Stimulated activated CD8-positive, alpha-beta memory T cell treated with anti-CD3 and anti-CD28 coated beads, Interleukin-7, amount 100 ng/mL, for 48 hours (primary cell): ENCODE measurements at places on chromosomes 3 and 15.

DNA sequence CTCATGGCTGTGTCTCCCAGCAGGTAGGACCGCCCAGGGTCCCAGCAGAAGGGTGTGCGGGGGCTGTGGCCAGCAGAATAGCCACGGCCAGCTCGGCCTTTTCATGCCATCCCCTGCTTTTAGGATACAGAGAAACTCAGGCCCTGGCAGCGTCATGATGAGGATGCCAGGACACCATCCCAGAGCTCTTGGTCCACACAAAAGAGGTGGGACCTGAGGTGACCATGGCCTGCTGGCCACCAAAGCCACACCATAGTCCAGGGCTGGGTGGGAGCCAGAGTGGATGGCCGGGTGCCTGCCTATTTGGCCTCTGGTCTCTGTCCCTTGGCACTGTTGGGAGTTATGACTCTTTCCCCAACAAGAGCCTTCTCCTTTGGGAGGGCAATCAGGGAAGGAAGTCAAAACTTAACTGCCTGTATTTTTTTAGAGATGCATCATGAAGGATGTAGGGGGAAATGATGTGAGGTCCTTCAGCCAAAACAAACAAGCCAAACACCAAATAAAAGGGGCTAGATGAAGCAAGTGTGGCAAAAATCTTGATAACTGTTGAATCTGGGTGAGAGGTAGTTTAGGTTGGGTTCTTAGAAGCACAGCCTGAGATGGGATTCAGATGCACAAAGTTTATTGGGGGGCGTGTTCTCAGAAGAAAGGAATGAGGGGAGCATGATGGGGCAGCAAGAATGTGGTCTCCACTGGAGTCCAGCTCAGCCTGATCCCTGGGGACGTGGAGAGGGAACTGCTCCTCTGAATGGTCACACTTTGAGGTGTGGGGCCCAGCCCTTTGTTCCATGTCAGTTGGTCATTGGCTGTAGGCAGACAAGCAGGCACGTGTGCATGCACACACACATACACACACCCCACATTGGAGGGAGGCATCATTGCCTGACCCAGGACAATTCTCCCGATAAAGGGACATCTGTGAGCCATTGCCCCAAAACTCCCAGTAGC, 33.2 kb downstream of the SMAD6 start:
- DNase-seq = no peak

DNA sequence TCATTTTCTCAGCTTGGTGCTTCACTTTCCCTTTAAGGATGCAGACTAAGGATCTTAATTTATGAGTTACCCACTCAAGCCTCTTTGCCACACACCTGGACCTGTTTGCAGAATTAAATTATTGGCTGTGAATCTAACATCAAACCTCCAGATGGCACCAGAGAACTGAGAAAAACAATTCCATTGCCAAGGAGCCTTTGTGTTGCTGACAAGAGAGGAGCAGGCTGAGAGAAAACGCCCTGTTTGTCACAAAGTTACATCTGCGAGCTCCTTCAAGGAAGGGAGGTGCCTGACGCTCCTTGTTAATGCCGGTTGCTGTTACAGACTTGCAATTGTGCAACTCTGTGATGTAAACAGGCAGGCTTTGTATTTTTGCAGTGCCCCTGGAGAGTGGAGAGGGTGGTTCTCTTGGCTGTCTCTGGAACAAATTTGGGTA, 36.3 kb upstream of the TMC3 start:
- DNase-seq = no peak

DNA sequence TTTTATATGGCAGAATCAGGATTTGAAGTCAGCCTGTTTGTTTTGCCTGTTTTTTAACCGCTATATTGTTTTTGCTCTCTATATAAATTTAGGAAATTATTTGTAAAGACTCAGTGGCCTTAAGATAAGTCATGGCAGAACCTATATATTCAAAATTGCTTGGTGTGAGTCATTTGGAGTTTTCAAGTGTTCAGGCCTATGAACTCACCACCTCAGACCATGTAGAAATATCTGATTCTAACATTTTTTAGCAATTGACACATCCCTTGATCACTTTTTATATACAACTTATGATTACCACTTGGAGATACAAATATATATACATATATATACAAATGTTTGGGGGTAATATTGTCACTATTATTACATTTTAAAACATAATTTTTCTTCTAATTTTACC, 95.7 kb downstream of the VGLL3 start:
- DNase-seq = no peak

GRCh38 chr15:71089801-71090200, 25.5 kb upstream of the THSD4 start:
- no peak for DNase-seq

- DNase-seq = peak; percentile 87
These were observed 2.0 kb upstream of the BHLHE40 start for GRCh38 chr3:4977001-4977852.

DNA sequence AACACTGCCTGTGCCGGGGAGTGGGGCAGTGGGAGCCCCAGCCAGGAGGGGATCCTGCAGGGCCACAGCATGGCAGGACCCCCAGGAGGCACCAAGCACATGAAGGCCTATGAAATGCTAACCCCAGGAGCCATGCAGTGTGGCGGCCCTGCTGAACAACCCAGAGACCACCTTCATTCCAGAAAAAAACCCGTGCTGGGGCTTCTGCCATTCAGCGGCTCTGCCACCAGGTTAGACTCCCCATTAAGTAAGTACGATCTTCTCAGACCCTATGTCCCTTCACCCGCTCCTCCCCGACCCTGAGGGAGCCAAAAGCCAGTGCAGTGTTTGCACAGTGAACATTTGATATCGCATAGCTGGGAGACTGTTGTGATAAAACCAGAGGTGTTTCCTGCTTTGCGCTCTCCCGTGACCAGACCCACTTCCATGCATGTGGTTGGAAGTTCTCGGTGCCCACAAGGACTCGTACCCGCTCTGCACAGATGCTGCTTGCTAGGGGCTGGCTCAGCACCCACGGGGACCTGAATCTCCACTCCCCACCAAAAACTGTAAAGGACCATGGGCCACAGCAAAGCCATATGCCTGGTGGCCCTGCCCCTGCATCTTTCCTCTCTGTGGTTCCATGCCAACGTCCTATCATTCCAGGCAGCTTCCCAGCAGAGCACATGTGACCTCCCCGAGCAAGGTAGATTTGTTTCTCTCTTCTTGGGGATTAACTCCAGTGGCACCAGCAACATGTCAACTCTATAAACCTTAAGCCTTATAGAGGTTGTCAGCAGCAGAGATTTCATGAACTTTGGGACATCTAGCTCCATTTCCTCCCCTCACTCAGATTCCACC, 5.3 kb downstream of the PLA2G4D start:
- DNase-seq = no peak

DNA sequence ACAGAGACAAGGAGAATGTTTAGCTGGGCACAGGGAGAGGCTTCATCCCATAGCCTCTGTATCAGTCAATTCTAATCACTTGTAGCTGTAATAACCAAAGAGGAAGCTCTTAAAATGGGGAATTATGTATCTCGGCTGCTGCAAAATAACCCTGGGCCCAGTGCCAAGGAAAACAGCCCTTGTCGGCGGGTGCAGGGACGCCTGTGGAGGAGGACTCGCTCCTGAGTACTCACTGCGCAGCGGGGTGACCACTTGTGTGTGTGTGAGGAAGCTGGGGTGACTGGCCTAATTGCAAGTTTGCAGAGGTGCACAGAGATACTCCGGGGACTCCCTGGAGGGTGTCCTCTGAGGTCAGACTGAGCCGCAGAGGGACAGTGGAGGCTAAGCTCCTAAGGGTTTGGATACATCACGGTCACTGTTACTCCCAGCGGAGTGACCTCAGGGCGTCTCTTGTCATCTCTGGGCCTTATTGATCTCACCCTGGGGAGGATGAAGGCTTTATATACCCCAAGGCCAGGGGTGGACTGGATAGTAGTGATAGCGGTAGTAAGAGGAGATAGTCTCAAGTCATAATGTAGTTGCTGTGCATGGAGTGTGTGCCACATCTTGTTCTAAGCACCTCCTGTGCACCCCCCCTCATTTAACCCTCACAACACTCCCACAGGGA, 37.2 kb downstream of the SLC6A6 start:
- DNase-seq = no peak

GRCh38 chr3:38835939-38836338, 19.9 kb upstream of the SCN10A start:
- no peak for DNase-seq

DNA sequence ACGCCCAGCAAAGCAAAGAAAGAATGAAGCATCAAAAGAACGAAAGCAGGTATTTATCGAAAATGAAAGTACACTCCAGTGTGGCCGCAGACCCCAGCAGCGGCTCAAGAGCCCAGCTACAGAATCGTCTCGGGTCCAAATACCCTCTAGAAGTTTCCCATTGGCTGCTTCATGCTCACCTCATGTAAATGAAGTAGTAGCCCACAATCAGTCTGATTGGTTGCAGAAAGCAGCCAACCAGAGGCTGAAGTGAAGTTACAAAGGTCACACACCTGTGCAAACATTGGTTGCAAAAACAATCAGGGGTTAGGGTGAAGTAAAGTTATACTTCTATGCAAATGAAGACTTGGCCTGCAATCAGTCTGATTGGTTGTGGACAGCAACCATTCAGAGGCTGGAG, 32.0 kb downstream of the SV2B start:
- DNase-seq = no peak

DNA sequence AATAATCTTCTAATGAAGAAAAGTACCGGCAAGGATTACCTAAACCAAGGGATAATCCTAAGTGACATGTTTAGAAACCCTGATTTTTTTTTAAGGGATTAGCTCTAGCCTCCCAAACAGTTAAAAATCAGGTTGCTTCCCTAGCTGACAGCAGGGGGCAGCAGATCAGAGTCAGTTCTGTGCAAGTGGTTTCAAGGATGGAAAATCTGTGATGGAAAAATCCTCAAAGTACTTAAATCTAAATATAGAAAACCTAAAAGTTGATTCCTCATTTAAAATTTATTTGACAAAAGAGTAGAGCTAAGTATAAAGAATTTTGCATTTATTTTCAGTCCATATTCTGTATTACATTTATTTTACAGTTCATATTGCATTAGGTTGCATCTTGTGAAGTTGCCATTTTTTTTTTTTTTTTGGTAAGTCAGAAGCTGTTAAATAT, 107.6 kb downstream of the PEX5L start:
- DNase-seq = peak; percentile 11

DNA sequence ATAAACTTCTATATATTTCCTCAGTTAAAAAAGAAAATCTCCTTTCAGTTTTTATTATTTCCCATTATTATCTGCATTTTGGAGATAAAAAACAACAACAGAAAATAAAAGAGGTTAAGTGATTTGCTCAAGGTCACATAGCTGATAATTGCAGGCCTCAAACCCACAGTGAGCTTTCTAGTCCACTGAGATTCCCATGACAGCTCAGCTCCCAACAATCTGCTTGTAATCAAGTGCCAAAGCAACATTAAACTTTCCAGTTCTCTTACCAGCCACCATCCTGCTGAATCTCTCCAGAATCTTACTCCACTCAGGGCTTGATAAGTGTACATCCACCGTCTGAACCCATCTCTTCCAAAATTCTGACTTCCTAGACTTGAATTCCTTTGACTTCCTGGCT, 318.2 kb upstream of the SEMA6D start:
- DNase-seq = no peak

GRCh38 chr15:36682101-36682500, 102.7 kb downstream of the CDIN1 start:
- DNase-seq = no peak

DNA sequence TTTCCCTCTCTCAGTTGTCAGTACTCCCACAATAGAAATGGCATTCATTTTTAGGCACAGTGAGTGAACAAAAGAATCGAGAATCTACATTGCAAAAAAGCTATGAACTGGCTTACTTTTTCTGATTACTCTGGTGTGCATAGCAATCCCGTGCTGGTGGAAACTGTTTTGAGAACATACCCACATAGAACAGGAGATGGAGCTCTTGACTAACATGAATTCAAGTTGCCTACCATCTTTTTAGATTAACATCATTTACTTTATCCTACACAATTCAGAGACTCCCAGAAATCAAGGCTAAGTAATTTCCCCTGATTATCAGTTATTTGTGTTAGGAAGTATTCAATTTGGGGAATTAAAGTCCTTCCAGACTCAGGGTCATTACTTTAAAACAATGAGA, 326.6 kb downstream of the ARPP21 start:
- no peak for DNase-seq

DNA sequence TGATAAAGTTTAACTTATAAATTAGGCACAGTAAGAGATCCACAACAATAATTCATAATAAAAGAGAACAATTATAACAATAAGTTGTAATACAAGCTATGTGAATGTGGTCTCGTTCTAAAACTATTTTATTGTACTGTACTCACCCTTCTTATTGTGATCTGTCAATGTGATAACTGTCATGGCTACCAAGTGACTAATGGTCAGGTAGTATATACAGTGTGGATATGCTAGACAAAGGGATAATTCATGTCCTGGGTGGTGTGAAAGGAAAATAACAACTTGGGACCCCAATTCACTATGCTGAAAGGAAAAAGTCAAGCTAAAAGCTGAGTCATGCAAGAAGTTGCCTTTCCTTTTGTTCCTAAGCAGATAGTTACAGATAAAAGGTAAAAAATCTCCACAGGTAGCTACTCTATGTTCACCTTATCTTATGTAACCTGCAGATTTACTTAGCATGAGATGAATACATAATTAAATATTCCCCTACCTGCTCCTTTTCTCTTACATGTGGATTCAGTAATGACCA, 10.7 kb upstream of the CYP8B1 start:
- DNase-seq = no peak

GRCh38 chr3:115931581-115931980, 308.3 kb downstream of the GAP43 start:
- no peak for DNase-seq

DNA sequence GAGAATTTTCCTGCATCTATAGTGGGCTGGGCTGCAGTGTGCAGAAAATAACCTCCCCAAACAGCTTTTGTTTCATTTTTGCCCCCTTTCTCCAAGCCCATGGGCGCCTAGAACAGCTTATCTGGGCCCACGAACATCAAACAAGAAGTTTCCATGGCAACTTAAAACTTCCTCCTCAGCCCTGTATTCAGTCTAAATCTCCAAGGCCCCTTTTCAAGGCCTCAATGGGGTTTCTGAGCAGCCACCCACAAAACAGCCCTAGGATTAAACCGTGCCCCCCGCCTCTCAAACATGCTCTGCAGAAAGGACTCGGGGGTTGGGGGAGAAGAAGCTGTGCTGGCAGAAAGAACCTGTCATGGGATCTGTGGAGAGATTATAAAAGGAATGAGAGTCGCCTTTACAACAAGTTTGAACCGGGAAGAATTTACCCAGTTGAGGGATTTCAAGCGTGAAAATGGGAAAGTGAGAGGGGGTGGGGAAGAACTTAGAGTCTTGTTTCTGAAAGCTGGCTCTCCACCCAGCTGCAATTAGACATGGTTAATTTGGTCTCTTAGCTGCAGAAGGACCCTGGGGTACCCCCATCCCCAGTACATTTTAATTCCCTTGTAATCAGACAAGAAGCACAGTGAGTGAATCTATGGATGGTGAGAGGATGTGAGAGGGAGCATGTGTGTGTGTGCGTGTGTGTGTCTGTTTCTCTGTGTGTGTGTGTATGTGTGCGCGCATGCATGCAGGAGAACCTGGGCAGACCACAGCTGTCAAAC, 4.3 kb upstream of the FAM107A start:
- DNase-seq = no peak
